ENCODE measurements at places on chromosomes 3 and 15. TPM values are rescaled to one million over a fixed set of nuclear protein-coding genes. Genes with fewer than 3 reads are reported as not detected.

The GOLGA8A gene
- total RNA-seq = 60.7 TPM

DNA sequence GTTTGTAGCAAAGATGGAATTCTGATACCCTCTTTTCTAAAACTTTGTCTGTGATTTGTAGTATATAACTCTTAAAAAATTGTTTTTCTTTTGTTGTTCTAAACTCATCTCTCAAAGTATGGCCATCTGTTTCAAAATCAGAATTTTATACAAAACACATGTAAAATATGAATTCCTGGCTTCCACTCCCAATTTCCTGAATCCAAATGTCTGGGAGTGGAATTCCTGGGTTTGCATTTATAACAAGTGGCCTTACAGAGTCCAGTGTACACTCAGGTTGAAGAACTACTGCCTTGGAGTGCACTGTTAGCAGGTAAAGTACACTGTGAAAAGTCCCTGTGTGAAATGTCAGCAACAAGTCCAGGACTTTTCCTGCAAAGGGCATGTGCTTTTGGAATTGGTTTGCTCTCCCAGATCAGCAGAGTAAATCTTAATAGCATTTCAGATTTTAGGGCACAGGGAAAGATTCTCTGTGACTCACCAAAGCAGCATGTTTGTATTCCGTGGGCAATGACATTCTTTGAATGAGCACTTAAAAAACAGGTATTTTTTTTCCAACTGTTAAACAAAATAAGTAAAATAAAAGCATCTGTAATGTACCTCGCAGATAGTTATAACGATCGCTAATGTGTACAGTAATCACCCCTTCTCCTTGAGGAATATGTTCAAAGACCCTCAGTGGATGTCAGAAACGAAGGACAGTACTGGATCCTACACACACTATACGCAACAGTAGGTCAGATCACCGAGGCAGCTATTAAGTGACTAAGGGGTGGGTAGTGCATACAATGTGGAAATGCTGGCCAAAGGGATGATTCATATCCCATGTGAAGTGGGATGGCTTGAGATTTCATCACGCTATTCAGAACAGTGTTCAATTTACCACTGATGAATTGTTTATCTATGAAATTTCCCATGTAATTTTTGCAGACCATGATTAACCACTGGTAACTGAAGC is 2.0 kb upstream of the CLDN16 start:
- DNase-seq = peak; percentile 53

GRCh38 chr15:60110909-60111308 is 106.8 kb downstream of the FOXB1 start:
- DNase-seq = no peak

- DNase-seq = no peak
Measured at GRCh38 chr15:86505951-86506350, 426.3 kb downstream of the AGBL1 start.

DNA sequence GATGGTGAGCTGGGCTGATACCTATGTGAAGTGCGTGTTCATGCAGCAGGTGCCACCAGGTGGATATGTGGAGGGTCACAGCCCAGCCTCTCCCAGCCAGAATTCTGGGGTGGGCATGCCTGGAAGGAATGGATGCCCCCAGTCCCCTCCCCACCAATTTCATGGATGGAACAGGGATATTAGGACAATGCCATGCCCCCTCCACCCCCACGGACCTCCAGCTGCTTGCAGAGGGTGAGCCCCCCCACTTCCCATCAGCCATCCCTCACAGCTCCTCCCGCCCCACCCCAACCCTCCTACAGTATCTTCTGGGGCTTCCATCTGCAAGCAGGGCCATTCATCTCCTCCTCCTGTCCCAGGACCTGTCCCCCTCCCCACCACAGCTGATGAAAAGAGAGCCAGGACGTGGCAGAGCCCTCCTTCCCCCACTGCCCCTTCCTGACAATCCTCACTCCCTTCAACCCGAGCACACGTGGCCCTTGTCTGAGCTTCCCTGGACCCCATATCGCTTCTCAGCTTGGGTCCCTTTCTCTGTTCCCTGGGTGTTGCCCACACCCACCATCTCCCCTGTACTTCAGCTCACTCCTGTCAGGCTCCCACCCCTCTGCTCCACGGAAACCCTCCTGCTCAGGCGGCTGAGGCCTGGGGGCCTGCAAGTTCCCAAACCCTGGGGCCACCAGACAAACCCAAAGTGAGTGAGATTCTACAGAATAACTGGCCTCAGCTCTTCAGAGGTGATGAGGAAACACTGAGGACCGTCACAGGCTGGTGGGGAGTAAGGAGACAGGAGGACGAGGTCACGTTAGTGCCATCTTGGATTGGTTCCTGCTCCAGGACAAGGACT is 2.8 kb upstream of the SEMA3G start:
- no peak for DNase-seq

GRCh38 chr3:163364717-163365116 is 1713.6 kb downstream of the SI start:
- DNase-seq = no peak

- DNase-seq = no peak
Measured at GRCh38 chr3:101311676-101312075, 8.7 kb downstream of the IMPG2 start.

- DNase-seq = peak; percentile 90
Measured at GRCh38 chr3:58000306-58001085, 7.7 kb upstream of the FLNB start.

The GOLGA6L2 gene
- not detected for total RNA-seq

DNA sequence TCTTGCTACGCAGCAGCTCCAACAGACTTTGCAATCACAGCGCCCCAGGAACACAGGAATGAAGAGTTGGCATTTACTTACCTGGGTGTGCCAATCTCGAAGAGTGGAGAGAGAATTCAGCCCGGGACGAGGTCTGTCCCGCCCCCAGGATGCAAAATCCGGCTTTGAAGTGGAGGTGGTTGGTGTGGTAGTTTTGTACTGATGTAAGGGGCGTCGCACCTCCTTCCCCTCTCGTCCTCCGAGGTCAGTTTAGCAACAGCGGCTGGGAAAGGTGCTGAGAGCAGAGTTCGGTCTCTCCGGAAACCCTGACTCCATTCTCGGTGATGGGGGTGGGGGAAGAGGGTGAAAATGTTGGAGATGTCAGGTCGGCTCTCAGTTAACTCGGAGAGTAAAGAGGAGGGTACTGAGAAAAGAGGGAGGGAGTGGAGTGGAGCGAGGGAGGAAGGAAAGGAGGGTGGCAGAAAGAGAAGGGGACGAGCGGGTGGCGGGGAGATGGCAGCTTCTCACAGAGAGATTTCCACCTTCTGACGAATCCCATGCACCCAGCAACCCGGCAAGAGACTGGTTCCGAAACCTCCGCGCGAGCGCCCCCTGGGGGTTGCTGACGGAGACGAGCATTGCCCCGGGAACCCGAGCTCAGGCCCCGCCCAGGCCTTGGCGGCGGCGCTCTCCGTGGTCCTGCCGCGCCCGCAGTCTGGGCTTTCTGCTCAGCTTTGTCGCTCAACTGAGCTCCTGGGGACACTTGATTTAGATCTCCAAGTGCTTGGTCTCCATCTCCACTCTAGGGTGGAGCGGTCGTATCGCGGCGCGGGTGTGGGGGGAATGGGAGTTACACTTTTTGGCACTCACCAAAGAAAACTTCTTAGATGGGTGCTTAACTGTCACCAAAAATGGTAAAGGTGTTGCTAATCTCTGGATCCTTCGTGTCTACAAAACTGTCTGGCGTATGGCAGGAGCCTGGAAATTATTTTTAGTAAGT is at the start of gene CPNE4:
CPNE4 (minus strand) TSS at position 529 of the 979 bp plus-strand sequence.
- peak; percentile 89 for DNase-seq

- no peak for DNase-seq
Measured at GRCh38 chr3:89252016-89252415, 144.6 kb downstream of the EPHA3 start.

DNA sequence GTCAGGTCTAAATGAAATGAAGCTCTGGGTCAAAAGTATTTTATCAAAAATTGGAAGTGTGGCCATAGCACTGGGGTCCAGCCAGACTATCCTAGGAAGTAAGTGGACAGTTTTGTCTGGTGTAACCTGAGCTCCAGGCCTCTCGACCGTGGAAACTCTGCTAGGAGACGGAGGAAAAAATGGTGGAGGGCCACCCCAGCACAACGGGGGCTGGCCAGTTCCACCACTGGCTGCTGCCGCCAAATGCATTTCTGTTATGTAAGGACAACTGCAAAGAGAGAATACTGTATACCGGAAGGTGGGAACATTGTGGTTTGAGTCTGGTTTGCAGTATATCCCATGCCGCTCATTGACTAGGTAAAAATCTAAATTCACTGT is 235.7 kb downstream of the GREM1 start:
- DNase-seq = no peak

The SLC2A2 gene
- total RNA-seq = not detected

The ZBED2 gene
- total RNA-seq = 45.1 TPM

GRCh38 chr15:78149805-78150751 is 916 bp downstream of the IDH3A start:
- DNase-seq = no peak

GRCh38 chr3:131535131-131535530 is 32.4 kb upstream of the MRPL3 start:
- no peak for DNase-seq

The TTLL13 gene
- total RNA-seq = 0.96 TPM

- DNase-seq = no peak
Measured at GRCh38 chr3:36095238-36095637, 285.1 kb upstream of the STAC start.

The LRRC49 gene
- 6.3 TPM for total RNA-seq
